Forelimb muscle (tissue), 1 donor: ENCODE measurements at places on chromosomes 2 and 18.

- DNase-seq, result no peak
These were observed 119.0 kb downstream of the RPIA start for GRCh38 chr2:88810488-88810887.

DNA sequence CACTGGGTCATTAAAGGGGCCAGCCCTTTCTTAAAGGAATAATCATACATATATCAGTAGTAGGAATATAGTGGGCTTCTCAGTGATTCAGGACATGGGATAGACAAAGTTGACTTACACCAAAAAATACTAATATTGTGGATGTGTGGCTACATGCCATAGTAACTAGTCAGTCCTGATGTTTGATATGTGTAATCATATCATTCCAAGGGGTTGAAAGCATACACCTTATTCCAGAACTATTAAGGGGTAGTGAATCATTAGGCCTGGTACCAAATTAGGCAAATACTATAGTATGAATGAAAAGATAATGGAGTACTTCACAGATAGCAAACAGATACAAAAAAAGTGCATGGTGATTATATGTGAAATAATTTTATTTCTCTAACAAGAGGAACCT, 814.9 kb upstream of the NRXN1 start:
- DNase-seq, result no peak

DNA sequence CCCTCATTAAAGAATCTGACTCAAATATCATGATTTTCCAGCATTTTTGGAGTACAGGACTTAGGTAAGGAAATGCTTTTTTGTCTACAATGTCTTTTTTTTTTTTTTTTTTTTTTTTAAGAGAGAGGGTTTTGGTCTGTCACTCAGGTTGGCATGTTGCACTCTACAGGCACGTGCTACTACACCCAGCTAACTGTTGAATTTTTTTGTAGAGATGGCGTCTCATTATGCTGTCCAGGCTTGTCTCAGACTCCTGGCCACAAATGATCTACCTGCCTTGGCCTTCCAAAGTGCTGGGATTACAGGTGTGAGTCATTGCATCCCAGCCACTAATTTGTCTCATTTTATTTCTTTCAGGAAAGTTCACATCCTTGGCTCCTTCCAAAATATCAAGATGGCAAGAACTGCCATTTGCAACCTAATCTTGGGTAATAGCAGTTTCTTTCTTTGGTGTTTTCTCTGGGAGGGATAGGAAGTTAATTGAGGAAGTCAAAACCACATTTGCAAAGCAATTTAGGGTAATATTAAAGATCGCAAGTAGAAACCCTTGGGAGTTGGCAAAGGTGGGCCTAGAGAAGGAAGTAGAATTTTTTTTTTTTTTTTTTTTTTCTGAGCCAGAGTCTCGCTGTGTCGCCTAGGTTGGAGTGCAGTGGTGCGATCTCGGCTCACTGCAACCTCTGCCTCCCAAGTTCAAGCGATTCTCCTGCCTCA, 15.5 kb downstream of the PNO1 start:
- no peak for DNase-seq

- no peak for DNase-seq
These were observed 20.1 kb upstream of the CD207 start for GRCh38 chr2:70855667-70856066.

DNA sequence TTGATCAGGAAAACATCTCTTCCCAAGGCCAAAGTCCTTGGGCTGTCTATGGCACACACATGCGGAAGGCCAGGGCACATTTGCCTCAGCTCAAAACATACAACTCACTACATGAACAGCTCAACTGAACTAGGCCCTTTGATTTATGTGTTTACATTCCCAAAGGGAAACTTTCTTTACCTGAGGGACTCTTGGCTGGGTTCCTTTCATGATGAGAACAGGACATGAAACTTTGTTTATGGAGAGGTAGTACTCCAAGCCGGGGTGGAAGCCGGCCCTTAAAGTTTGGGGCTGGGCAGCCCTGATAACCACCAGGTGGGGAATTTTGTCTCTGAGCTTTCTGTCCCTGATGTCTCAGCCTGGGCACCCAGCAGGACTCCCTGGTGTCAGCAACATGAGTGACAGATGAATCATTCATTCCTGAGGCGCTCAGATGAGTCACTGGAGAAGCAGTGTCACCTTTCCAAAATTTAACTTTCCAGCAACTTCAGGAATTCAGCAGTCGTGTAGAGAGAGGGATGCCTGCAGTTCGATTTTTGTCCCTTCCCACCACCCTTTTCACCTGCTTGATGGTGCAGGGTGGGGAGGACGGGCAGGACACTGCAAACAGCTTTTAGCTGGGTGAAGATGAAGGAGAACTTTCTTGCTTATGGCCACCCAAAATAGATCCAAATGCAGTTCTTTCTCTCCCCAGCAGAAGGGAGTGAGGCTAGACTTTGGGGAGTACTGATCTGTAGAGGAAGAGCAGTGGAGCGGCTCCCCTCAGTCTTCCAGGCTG, 331.6 kb downstream of the DYSF start:
- no peak for DNase-seq

GRCh38 chr2:64210816-64211215, 66.6 kb upstream of the PELI1 start:
- no peak for DNase-seq
